ENCODE measurements at places on chromosomes 3 and 15. TPM values are rescaled to one million over a fixed set of nuclear protein-coding genes. Genes with fewer than 3 reads are reported as not detected.

DNA sequence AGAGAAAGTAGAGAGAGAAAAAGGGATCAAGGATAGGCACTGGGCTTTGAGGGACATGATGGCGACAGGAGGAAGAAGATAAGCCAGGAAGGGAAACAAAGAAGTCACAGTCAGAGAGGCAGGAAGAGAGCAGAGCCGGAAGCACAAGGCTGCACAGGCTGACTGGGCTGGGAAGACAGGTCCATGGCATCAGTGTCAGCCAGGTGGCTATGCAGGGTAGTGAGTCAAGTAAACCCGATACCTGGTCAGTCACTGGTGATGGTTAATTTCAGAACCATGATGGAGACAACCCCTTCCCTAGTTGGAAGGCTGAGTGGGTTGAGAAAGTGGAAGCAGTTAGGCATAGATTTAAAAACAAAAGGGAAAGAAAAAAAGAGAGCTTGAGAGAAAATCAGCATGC is 203.8 kb downstream of the EPHB1 start:
- DNase-seq, result no peak

DNA sequence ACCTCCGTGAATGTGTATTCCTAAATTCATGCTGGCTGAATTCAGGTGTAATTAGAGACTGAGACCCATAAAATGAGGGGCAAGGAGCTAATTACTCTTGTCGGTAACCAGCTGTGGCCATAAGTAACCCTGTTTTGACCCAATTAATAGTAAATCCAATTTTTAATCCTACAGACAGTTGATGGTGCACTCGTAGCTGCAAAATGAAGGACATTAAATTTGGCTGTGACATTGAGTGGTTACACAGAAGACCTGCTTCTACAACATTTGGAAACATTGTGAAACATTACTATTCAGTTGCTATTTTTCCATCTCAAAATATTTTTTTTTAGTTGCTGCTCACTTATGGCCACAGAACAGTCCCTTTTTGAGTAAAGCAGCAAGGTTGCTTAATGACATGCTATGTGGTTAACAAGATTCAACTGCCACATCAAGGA is 33.0 kb downstream of the MBNL1 start:
- DNase-seq, result no peak

DNA sequence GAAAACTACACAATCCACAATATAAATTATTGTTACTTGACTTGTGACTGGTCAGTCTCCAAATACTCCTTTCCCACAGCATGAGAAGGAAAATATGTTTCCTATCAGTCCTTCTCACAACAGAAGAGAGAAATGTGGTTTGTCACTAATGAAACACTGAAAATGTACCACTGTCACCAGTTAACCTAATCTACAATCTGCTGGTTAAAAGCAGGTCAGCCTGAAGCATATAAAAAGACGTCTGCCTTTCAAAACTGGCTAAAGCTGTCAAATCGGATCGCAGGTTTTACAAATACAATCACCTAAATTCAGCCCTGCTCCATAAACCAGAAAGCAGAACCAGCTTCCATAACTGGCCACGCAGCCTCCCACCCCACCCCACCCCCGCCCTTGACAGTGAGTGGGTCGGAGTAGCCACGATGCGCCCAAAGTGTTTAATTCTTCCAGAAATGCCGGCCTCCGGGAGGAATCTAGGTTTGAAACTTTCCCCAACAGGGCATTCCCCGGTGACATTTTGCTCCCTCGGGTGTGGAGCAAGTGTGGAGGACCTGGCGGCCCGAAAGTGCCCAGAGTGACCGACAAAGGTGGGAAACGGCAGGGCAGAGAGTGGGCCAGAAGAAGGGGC is 682 bp downstream of the ETFA start:
- DNase-seq, result no peak

GRCh38 chr3:132569153-132569552 is 27.9 kb upstream of the ACKR4 start:
- DNase-seq, result no peak

DNA sequence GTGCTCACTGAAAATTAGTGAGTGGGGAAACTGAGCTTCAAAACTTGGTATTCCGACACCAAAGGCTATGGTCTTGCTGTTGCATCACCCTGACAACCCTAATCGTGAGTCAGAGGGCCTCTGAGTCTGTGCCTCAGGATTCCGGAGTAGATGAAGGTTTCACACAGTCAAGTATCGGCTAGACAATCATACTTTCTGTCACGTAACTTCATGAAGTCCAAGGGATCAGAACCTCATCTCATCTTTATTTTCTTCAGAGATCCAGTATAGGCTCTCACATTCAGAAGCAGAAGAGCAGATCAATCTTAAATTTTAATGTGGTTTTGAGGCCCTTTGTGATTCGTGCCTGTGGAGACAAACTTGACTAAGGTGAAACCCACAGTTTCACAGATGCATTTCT is 26.1 kb upstream of the NECTIN3 start:
- no peak for DNase-seq

- no peak for DNase-seq
These were observed 232.7 kb upstream of the ONECUT1 start for GRCh38 chr15:53022788-53023187.

- no peak for DNase-seq
These were observed 68.0 kb downstream of the VGLL4 start for GRCh38 chr3:11575677-11576076.

DNA sequence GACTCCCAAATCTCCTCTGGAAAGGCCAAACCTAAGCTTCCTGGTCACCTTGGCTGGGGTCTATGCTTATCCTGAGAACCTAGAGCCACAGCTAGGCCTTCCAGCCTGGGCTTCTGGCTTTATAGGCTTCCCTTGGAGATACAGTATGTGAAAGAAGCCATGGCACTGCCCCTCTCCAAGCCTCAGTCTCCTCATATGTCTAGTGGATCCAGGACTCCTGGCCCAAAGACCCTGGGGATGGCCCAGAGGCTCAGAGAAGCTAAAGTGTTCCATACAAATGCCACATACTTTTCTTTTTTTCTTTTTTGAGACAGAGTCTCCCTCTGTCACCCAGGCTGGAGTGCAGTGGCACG is 8.6 kb downstream of the ACAA1 start:
- no peak for DNase-seq

GRCh38 chr3:156230278-156230900 is 110.0 kb downstream of the KCNAB1 start:
- DNase-seq, result no peak

DNA sequence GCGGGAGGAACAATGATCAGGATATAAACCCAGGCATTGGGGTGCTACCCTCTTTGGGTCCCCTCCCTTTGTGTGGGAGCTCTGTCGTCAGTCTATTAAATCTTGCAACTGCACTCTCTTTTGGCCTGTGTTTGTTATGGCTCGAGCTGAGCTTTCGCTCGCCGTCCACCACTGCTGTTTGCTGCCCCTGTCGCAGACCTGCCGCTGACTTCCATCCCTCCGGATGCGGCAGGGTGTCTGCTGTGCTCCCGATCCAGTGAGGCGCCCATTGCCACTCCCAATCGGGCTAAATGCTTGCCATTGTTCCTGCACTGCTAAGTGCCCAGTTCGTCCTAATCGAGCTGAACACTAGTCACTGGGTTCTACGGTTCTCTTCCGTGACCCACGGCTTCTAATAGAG is 1443.7 kb upstream of the CADM2 start:
- no peak for DNase-seq

GRCh38 chr3:15306979-15307359 is 25.4 kb downstream of the SH3BP5 start:
- DNase-seq, result no peak

- DNase-seq, result no peak
These were observed 4.6 kb downstream of the CCPG1 start for GRCh38 chr15:55403531-55403930.

DNA sequence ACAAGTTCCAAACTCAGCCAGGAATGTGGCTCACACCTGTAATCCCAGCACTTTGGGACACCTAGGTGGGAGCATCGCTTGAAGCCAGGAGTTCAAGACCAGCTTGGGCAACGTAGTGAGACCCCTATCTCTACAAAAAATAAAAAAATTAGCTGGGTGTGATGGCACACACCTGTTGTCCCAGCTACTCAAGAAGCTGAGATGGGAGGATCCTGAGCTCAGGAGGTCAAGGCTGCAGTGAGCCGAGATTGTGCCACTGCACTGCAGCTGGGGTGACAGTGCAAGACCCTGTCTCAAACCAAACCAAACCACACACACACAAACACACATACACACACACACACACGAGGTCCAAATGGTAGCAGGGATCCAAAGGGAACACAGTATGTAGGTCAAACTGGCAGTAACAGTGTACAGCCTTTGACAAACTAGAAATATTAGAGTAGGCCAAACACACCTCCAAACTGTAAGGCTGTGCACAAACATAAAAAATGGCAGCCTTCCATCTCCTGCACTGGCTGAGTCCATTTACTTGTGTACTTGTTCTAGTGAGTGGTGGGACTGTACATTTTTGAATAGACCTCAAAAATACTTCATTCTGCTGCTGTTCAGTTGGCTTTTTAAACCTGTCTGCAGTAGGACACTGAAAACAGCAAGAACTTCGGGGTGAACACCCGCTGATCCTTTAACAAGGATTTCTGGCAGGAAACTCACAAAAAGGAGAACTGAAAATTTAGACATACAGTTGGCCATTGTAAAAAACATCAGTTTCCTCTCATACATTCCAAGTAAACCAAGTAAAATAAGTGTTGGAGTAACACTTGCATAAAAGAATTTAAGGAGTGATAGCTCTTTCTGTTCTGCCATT is 33.6 kb downstream of the INTS14 start:
- DNase-seq, result no peak

GRCh38 chr3:87272718-87273341 is 3.6 kb downstream of the POU1F1 start:
- DNase-seq, result no peak

The CDHR4 gene
- 0.36 TPM for total RNA-seq

DNA sequence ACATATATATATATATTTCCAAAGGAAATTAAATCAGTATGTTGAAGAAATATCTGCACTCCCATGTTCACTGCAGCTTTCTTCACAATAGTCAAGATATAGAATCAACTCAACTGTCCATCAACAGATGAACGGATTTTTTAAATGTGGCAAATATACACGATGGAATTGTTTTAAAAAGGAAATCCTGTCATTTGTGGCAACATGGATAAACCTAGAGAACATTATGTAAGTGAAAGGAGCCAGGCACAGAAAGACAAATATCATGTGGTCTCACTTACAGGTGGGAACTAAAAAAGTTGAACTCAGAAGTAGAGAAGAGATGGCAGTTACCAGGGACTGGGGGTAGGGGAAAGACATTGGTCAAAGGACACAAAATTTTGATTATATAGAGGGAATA is 253.7 kb downstream of the ULK4 start:
- no peak for DNase-seq

GRCh38 chr3:89098964-89099585 is 8.3 kb upstream of the EPHA3 start:
- no peak for DNase-seq

DNA sequence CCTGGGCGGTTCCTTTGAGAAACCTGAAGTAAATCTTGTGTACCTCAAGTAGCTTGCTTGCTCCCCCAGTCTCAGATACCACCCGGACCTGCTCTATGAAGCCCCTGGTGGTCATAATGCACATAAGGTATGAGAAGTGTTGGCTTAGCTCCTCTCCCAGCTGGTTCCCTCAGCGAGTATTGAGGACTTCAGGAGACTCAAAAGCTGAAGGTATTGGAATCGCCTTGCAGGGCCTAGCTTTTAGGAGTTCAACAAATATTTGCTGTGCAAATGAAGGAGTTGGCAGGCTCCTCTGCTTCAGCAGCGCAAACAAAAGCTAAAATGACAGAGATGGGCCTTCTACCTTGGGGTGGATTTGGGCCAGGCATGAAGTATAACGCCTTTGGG is 1.7 kb downstream of the CMTM8 start:
- DNase-seq, result peak; percentile 42

The RBP2 gene
- not detected for total RNA-seq

DNA sequence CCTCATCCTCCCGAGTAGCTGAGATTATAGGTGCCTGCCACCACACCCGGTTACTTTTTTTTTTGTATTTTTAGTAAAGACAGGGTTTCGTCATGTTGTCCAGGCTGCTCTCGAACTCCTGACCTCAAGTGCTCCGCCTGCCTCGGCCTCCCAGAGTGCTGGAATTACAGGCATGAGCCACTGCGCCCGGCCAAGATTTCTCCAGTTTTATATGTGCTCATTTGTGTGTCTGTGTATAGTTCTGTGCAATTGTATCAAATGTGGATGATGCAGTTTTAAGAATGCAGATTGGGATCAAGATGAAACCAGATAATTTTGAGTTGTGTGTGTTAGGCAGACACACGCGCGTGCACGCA is 68.3 kb downstream of the SLCO3A1 start:
- DNase-seq, result no peak

The DPPA2 gene
- not detected for total RNA-seq
